ENCODE measurements at places on chromosomes 13 and 19.

DNA sequence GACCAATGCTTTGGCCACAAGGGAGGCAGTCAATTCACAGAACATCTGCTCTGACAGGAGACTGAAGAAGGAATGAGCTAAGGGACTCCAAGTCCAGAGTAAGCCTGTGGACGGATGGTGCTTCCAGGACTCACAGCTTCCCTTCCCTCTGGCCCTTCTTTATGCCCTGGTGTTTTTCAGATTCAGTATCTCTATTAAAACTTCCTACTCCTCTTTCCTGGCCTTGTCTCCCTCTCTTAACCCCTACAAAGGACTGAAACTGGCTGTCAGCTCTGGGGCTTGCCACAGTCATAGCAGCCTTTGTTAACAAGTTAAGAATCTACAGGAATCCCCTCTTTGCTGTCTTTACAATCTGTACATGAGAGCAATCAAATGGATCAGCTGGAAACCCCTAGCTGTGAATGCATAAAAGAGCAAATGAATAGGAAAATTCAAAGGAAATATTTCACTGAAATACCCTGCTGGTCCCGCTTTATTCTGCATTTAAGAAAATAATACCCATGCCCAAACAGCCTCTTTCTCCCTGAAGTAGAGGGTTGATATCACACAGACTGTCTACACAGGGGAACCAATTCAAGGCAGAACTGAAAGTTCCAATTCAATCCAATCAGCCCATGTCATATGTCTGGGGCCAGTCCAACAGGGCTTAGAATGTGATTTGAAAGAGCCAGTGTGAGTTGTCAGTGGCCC, 192.3 kb downstream of the MZT1 start:
- DNase-seq, result no peak

- no peak for DNase-seq
These were observed 27.2 kb upstream of the CCNP start for GRCh38 chr19:40253611-40254092.

- no peak for DNase-seq
These were observed 98.7 kb upstream of the KL start for GRCh38 chr13:32917504-32917903.

DNA sequence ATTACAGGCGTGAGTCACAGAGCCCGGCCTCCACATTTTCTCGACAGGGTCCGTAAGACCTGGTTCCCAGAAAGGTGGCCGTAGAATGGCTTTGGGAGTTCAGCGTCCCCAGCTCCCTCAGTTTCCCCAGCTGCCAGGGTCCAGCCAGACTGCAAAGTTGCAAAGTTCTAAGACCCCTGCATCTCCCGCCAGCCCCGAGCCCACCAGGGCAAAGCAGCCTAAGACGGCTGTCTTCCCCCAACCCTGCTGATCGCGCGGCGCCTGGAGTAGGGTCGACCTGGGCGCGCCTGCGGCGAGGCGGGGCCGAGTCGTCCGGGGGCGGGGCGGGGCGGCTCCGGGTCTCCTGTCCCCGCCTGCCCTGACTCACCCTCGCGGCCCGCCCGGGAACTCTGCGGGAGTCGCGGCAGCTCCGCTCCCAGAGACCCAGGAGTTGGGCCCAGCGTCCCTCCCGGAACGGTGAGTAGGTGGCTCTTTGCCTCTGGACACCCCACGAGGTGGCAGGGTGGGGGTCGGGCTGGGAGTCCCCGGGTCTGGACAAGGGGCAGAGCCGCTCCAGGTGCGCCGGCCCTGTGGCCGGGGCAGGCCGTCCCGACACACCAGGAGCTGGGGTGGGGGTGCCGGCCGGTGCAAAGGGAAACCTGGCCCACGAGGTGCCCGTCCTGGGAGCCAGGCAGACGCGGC, at the start of gene LRRC8E:
TSS of gene LRRC8E (plus strand) at position 366 of the 681 bp plus-strand sequence. CDS start 7,094 bp downstream, outside the sequence.
- peak; percentile 80 for DNase-seq

DNA sequence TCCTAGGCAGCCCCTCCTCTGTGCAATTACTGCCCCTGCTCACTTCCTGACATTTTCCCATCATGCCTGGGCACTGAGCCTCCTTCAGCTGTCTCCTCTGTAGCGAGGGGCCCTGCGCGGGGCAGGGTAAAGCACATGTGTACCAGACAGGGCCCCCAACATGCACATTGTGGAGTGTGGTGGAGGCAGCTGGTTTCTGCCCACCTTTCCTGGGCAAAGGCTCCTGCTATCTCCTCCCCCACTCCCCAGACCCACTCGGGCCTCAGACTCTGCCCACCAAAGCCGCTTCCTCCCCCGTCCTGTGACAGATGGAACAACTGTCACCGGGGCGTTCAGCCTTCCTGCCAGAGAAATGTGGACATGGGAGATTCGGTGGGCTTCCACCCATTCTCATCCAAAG, 2.9 kb upstream of the KPTN start:
- DNase-seq, result no peak
